Stimulated activated CD8-positive, alpha-beta memory T cell treated with anti-CD3 and anti-CD28 coated beads, Interleukin-7, amount 100 ng/mL, for 48 hours (primary cell): ENCODE measurements at places on chromosomes 2 and 18.

GRCh38 chr2:40359811-40360210, 92.1 kb downstream of the SLC8A1 start:
- no peak for DNase-seq

- DNase-seq, result no peak
Measured at GRCh38 chr18:59994357-59994756, 94.6 kb downstream of the PMAIP1 start.

GRCh38 chr2:105117565-105117964, 79.7 kb downstream of the MRPS9 start:
- no peak for DNase-seq

- no peak for DNase-seq
Measured at GRCh38 chr2:137316075-137316474, 550.7 kb downstream of the THSD7B start.

DNA sequence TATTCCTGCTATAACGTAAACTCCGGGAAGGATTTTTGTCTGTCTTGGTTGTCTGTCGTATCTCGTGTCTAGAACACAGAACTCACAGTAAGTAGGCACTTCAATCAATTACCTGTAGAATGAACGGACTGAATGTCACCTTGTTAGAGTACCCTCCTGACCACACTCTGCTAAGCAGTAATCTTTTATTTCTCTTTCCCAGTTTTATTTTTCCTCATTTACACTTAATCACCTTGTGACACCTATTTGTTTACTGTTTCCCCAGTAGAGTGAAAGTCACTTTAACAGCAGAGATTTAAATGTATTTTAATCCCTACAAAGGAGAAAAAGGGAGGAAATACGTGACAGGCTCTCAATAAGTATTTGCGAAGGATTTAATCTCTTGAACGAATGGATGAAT, 514 bp upstream of the EPB41L5 start:
- DNase-seq, result no peak

- no peak for DNase-seq
Measured at GRCh38 chr18:79635427-79635726, 44.2 kb upstream of the CTDP1 start.

- no peak for DNase-seq
Measured at GRCh38 chr18:76264876-76265250, 230.2 kb downstream of the ZNF516 start.

DNA sequence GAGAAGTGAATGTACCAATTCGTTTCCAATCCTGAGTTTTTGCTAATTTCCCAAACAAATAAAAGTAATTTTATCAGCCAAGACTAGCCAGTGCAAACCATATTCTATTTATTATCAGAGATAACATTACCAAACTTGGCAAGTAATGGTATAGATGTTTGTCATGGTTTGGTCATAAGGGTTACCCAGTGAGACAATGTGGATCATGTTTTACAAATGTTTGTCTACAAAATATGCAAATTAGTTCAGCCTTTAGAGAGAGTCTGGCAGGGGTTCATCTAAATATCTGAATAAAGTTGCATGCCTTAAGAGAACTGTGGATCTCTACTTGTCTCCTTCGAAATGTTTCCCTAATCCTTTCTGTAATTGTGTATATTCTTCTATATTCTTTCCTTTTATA, 152.2 kb downstream of the KCNH7 start:
- DNase-seq, result no peak

GRCh38 chr18:69216321-69216720, 184.4 kb upstream of the DOK6 start:
- DNase-seq, result no peak

DNA sequence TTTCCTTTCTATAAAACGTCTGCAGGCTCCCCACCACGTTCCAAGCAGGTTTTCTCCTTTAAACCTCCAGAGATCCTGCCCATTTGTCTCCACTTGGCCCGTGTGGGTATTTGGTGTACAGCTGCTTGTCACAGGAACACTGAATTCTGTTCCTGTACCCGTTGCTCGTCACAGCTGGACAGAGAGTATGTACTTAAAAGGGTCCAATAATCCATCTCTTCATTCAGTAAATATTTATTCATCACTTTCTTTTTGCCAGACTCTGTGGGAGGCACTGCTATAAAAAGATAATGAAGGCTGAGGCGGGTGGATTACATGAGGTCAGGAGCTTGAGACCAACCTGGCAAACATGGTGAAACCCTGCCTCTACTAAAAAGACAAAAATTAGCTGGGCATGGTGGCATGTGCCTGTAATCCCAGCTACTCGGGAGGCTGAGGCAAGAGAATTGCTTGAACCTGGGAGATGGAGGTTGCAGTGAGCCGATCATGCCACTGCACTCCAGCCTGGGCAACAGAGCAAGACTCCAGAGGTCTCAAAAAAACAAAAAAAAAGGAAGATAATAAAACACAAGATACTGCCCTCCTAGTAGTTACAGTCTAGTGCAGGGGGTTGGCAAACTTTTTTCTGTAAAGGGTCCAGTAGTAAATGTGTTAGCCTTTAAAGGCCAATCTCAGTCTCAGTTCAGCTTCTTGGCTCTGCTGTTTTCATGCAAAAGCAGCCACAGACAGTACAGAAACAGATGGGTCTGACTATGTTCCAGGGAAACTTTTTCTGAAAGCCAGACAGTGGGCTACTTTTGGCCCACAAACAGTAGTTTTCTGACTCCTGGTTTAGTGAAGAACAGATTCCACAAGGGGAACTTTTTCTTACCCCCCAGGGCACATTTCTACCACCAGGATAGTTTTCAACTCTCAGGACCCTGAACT, 309.9 kb upstream of the RAB12 start:
- DNase-seq, result no peak

- no peak for DNase-seq
Measured at GRCh38 chr2:213281156-213281555, 3.1 kb upstream of the SPAG16 start.

- DNase-seq, result no peak
Measured at GRCh38 chr2:41830600-41830999, 217.2 kb upstream of the PKDCC start.

- DNase-seq, result no peak
Measured at GRCh38 chr2:85189606-85190270, 56.5 kb downstream of the TCF7L1 start.

DNA sequence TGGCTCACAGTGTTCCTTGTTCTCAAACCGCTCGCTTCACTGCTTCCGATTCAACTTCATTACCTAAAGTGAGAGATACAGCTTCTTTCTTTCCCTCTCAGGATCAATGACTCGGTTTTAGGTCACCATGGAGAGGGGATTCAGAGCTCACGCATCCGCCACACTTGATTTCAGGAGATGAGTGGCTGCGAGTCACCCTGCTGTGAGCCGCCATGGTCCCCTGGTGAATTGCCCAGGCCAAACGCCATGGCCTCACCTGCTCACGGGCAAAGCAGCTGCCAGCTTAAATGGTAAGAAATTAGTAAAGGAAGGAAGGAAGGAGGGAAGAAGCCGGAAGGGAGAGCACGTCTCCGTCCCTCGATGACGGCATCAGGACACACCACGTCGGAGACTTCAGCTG, 60.5 kb downstream of the ADNP2 start:
- no peak for DNase-seq

DNA sequence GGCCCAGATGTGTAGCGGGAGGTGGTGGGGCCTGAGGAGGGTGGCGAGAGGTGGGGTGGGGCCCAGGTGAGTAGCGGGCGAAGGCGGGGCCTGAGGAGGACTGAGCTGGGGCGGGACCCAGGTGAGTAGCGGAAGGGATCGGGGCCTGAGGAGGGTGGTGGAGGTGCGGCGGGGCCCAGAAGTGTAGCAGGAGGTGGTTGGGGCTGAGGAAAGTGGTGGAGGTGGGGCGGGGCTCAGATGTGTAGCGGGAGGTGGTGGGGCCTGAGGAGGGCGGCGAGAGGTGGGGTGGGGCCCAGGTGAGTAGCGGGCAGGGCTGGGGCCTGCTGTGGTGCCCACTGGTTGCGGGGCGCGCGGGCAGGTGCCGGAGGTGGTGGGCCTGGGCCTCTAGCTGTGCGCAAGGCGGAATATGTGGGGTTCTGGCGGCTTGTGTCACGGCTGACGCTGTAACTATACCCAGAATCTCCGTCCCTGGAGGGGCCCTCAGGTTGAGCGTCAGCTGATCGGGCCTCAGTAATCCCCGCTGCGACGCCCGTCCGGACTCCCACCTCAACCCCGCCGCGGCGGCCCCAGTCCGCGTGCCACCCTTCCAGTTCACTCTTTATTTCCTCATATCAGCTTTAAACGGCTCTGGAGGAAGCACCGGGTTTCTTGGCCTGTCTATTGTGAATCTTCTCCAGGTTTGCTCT, 866 bp upstream of the SF3B6 start:
- peak; percentile 14 for DNase-seq

DNA sequence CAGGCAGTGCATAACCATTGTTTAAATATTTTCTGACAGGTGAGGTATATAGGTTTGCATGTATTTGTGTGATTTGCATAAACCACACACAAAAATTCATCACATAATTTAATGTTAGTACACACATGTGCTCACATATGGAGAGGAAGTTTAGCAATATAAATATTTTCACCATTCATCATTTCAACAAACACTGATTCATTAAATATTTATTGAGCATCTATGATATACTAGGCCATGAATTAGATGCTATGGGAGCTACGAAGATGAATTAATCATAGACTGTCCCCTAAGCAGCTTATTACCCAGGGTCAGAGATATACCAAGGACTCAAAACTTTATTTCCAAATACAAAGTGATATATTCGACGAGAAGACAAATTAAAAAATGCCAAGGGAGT, 311.6 kb upstream of the PIK3C3 start:
- no peak for DNase-seq

- DNase-seq, result no peak
Measured at GRCh38 chr2:141728886-141729285, 401.9 kb downstream of the LRP1B start.

DNA sequence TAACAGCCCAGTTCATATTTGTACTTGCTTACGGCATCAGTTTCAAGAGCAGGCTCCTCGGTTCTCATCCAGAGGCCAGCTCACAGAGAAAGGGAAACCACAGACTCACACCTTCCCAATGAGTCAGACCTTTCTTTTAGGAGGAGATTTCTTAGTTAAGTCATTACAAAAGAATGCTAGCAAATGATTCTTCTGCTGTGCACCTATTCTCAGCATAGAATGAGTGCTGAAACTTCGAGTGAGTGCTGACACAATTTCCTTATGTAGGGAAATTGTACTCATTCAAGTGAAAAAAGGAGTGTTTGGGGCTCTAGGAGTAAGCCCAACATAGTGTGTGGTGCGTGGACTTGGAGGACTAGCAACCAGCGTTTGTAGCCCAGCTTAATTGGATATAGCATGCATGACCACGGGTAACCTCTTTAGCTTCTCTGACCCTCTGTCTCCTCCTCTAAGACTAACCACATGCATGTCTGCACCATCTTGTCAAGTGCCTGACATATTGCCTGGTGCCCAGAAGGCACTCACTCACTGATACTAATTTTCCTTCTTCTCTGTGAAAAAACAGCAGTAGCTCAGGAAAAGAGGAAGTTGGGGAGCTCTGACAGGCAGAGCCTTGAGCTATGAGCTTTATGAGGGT, 87.0 kb downstream of the ALPK2 start:
- DNase-seq, result no peak

GRCh38 chr2:170721678-170722077, 6.5 kb downstream of the SP5 start:
- DNase-seq, result no peak

GRCh38 chr2:223537115-223537514, 65.0 kb downstream of the SCG2 start:
- no peak for DNase-seq

GRCh38 chr2:182866461-182867406, at the start of gene FRZB:
TSS of gene FRZB (minus strand) at chr2:182866637. CDS start at chr2:182866552, 85 bp downstream.
- no peak for DNase-seq

DNA sequence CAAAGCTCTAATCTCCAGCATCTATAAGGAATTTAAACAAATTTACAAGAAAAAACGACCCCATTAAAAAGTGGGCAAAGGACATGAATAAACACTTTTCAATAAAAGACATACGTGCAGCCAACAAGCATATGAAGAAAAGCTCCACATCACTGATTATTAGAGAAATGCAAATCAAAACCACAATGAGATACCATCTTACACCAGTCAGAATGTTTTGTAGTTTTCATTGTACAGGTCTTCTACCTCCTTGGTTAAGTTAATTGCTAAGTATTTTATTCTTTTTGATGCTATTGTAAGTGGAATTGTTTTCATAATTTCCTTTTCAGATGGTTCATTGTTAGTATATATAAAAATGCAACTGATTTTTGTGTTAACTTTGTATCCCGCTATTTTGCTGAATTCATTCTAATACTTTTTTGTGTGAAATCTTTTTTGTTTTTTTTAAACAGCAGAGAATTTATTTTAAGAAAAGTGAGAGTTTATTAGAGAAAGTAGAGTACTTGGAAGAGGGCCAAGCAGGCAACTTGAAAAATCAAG, 40.7 kb downstream of the SLC39A10 start:
- DNase-seq, result no peak

- DNase-seq, result no peak
Measured at GRCh38 chr18:50393802-50394201, 19.0 kb downstream of the SKA1 start.

DNA sequence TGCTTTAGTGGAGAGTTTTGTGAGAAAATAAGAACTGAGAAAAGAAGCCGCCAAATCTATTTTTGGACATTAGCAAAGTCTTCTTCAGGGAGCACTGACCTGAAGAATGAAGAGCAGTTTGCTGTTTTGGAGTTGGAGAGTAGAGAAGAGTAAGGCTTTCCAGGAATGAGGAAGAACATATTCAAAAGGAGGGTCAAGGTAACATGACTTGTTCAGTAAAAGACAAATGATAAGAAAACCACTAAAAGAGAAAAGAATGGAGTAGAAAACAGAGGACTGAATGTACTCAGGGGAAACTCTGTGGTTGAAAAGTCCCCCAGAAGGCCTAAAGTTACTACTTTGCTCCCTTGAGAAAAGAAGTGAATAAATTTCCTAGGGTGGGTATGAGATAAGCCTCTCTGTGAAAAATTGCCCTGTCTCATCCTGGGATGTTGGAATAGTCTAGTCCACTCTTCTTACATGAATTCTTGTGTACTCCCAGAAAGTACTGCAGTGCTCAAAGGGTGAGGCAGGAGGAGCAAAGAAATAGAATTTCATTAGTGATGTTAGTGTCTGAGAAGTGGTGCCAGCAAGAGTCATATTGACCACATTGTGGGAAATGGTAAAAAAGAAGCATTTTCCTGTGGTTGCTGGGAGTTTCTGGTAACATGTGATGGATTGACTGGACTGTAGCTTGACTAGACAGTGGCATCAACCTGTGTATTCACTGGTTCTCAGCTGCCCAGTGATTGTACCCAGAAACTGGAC, 27.8 kb downstream of the MBD5 start:
- DNase-seq, result no peak

DNA sequence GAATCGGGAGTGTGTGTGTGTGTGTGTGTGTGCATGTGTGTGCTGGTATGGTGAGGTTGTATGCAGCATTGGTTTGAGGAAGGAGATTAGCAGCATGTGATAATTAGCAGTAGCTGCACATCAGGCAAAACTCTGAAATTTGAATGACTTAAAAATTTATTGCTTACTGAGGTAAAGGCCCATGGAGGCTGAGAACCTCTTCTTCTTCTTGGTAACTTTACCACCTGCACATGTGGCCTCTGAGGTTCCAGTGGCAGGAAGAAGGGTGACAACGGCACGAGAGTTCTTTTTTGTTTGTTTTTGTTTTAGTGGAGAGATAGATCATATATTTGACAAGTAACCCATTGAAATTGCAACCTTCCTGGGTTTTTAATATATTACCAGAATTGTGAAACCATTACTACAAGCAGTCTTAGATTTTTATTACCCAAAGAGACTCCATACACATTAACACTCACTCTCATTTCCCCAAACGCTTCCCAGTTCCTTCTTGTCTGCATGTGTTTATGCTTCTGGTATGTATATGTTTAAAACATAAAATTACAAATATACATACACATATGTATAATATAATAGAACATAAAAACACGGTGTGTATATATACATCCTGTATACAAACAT, 292.1 kb downstream of the PTGR3 start:
- no peak for DNase-seq
